NCI-H526 (cell line): ENCODE measurements at places on chromosomes 6 and 20.
A peak's percentile ranks its signal among the peaks of the same experiment; 100 is the strongest.

GRCh38 chr6:7535498-7535897 lies 6.0 kb upstream of the DSP start:
- DNase-seq = no peak

GRCh38 chr6:3237761-3238662 lies 10.6 kb upstream of the TUBB2B start:
- no peak for DNase-seq

DNA sequence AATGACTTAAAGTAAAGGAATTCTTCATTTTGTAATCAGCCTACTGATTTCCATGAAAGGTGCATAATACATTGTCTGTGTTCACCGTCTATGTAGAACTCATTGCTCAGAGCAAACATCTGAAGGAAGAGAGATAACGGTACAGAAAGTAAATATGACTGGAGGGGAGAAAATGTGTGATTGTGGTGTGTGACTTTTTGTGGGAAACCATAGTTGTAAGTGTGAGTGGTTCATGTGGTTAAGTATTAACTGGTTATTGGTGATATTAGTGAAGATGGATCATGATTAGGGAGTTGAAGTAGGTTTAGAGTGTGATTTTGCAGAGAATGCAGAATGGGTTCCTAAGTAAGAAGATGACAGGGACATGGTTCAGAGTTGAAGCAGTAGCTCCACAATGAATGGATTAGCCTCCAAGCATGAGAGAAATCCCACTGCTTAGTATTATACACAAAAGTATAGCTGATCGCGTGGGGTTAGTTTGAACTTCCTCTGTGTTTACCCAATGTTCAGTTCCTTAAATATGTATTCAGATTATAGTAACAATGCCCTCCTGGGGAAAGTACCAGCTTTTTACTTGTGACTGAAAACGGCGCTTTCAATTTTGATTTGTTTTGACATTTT lies 368.9 kb downstream of the UTRN start:
- no peak for DNase-seq

DNA sequence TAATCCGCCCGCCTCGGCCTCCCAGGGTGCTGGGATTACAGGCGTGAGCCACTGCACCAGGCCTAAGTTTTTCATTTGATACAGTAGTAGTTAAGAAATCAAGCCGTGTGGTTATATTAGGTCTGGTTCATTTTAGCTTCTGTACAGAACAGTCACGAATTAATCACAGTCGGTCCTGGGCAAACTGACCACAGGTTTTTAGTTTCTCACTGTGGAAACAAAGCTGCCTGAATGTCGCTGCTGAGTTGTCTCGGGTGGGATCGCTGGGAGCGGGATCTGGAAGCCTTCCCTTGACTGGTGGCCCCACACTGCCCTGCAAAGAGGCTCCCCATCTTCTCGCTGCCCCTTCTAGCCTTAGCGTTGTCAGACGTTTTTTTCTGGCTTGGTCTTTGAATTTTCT lies 18.6 kb downstream of the UCKL1 start:
- no peak for DNase-seq

GRCh38 chr6:153373869-153374268 lies 242.8 kb upstream of the RGS17 start:
- DNase-seq = no peak

- DNase-seq = no peak
Measured at GRCh38 chr6:11214084-11214833, 18.2 kb downstream of the NEDD9 start.

- DNase-seq = peak; percentile 84
Measured at GRCh38 chr6:29723262-29723665, at the start of gene HLA-F. Gene HLA-F (plus strand): TSS chr6:29723434. CDS start chr6:29723464, 30 bp downstream.

- no peak for DNase-seq
Measured at GRCh38 chr6:21496706-21497105, 96.8 kb upstream of the SOX4 start.

GRCh38 chr6:73648166-73648565 lies 5.6 kb downstream of the SLC17A5 start:
- no peak for DNase-seq
